ENCODE measurements at places on chromosomes 13 and 19.

DNA sequence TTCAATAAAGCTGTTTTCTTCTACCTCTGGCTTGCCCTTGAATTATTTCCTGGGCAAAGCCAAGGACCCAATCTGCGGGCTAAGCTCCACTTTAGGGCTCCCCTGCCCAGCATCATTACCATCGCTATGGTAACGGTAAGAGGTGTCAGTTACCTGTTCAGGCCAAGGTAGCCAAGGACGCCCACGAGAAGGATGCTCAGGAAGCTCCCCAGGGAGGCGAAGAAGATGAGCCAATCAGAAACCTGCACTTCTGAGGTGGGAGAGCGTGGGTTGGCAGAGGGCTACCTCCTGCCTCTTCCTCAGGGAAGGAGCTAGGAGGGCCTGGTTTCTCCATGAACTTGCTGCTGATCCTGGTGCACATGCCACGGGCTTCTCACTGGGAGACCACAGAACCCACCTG lies 24.7 kb downstream of the IL12RB1 start:
- no peak for DNase-seq

DNA sequence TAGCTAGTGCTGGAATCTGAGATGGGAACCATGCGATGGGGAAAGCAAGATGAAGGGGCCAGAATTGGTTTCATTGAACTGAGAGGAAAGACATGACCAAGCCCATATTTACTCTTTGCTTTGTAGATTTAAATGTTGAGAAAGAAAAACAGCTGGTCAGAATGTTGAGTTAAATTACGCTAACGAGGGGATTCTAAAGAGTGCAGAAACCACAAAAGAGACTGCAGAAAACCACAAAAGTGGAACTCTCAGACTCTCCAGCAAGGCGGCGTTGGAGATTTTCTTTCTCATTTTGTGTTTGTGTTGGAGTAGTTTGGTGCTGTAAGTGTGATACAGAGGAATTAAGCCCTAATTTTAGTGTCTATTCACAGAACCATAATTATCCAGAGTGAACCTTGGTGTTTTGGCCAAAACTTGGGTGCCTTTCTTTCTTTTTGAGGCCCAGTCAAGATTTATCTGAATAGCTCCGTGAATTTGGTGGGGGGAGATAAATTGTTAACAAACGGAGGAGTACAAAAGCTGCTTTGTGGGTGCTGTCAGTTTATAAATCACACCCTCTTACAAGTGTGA lies 26.3 kb downstream of the SAE1 start:
- no peak for DNase-seq

GRCh38 chr13:59879281-59879680 lies 284.4 kb downstream of the DIAPH3 start:
- DNase-seq, result no peak

- no peak for DNase-seq
Measured at GRCh38 chr13:51420681-51421490, 31.9 kb downstream of the INTS6 start.

GRCh38 chr19:6828306-6828697 lies 55.8 kb downstream of the VAV1 start:
- DNase-seq, result no peak

DNA sequence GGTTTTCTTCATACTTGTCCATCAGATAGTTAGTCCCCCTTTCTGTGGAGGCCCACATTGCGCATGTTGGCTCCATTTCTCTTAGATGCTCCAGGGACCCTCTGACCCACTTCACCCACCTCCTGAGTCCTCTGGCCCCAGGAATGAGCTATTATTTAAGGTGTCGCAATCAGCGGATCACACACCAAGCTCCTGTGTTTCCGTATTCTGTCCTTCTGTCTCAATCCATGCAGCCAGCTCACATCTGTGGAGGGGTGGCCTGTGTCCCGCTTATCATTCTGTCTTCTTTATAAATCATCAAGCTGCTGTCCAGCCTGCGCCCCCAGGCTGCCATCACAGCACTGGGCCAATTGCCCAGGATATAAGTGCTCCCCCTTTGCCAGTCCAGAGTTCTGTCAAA lies 4.7 kb downstream of the ZNF230 start:
- DNase-seq, result no peak

- no peak for DNase-seq
Measured at GRCh38 chr13:33911521-33911920, 93.6 kb downstream of the RFC3 start.

DNA sequence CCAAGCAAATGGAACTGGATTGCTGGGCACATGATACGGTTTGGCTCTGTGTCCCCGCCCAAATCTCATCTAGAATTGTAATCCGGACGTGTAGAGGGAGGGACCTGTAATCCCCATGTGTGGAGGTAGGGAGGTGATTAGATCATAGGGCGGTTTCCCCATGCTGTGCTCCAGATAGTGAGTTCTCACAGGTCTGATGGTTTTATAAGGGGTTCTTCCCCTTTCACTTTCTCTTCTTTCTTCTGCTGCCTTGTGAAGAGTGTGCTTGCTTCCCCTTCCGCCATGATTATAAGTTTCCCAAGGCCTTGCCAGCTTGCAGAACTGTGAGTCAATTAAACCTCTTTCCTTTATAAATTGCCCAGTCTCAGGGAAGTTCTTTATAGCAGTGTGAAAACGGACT lies 32.6 kb upstream of the MTIF3 start:
- no peak for DNase-seq

DNA sequence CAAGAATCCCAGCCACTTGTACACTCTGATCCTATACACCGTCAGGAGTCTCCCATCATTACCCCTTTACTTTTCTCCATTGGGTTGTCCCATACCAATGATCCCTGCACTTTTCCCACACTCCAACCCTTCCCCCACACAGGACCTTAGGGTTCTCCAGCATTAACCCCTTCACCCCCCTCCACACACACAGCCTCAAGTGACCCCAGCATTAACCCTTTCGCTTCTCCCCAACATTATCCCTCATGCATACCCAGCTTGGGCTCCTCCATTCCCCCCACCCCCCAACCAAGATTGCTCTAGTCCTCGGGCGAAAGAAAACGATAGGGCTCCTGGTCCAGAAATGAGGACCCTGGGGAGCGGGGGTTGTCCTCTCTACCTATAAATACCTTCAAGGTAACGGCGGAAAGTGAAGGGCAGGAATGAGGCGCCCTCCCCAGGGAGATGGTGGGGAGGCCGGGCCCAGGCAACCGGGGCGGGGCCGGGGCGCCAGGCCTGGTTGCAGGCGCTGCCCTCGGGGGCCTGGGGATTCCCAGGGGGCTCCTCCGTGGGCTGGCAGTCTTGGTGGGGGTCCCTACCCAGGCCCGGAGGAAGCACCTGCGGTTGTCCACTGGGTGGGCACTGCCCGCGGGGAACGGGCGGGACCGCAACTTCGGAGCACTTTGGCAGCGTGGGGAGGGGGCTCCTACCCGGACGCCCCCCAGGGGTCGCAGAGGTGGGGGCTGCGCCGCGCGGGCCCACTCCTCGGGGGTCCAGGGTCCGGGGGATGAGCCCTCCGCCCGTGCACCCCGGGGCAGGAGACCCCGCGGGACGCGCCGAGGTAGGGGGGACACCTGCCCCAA lies 757 bp downstream of the WIZ start:
- no peak for DNase-seq

- DNase-seq, result no peak
Measured at GRCh38 chr19:55550321-55550650, 4.9 kb upstream of the SBK3 start.

GRCh38 chr19:24062190-24062589 lies 24.8 kb upstream of the ZNF254 start:
- DNase-seq, result no peak

GRCh38 chr19:18473706-18474087 lies 35.8 kb upstream of the ISYNA1 start:
- no peak for DNase-seq

GRCh38 chr19:40231544-40232424 lies 5.3 kb upstream of the CCNP start:
- no peak for DNase-seq

DNA sequence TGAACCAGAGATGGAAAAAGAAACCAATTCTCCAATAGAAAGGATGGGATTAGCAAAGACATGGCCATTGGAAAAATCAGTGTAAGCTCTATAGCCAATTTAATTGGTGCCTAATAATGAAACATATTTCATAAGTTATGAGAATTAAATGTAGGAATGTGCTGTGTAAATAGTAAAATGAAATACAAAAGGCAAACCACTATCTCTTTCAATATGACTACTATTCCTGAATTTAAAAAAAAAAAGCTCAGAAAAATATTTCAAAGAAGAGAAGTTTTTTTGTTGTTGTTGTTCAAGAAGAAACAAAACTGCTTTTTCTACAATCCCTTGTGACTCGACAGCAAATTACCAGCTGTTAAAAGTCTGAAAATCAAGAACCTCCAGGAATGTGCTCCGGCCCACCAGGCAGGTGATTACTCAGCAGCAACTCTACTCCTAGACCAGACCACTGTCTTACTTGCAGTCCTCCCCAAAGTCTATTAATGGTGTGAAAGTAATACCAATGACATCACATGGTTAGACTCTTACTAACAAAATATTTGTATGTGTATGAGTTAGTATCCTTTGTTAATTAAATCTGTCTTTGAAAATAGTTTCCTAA lies 362.4 kb downstream of the KCTD12 start:
- DNase-seq, result no peak

DNA sequence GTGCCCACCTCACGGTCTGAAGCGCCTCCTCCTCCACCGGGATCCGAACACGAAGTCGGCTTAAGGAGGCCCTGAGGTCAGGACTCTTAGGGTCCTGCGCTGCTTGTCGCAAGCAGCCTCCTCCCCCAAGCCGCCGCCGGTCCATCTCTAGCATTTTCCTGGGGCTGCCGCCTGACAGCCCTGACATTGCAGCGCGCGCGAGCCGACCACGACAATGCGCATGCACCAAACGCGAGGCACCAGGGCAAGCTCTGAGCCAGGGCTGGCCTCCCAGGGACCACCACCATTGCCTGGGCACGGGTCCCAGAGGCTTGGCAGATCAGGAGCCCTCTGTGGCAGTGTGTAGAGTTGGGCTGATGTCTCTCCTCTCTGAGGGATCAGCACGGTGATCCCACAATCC lies 63.8 kb upstream of the ZNF420 start:
- no peak for DNase-seq

DNA sequence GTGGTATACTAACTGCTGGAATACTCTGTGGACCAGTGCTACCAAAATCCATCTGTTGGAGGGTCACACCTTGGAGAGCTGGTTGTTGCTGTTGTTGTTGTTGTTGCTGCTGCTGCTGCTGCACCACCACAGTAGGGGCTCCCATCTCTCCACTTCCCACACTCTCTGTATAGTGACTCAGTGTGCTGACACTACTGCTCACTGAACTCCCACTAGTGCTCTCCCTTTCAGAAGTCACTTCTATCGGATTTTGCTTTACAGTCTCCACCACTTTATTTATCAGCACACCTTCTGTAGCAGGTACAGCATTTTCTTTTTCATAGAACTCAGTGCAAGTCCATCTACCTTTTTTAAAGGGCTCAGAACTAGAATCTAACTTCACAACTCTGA lies 1.7 kb downstream of the TSC22D1 start:
- DNase-seq, result no peak

DNA sequence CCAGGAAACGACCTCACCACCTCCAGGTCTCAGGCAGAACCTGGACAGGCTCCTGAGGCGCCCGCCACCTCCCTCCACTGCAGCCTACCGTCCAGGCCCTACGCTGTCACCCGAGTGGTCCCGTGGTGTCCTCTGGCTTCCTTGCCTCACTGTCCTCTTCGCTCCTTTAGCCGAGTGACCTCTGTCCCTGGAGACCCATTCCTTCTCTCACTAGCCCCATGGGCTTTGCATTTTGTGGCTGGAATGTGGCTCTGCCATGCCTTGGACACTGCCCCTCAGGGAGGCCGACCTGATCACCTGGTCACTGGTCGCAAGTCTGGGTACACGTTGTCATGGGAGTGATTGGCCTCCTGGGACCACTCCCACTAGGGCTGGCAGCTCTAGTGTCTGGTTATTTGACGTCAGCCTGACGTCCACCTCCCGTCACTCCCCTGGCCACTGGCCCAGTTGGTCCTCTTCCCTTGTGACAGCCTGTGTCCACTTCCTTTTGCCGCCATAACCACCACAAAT lies 17.9 kb downstream of the SLC25A42 start:
- DNase-seq, result no peak

DNA sequence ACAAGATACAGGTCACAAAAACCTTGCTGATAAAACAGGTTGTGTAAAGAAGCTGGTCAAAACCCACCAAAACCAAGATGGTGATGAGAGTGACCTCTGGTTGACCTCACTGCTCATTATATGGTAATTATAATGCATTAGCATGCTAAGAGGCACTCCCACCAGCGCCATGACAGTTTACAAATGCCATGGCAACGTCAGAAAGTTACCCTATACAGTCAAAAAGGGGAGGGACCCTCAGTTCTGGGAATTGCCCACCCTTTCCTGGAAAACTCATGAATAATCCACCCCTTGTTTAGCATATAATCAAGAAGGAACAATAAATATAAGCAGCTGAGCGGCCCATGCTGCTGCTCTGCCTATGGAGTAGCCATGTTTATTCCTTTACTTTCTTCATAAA lies 434.1 kb downstream of the ZNF536 start:
- DNase-seq, result no peak

- no peak for DNase-seq
Measured at GRCh38 chr19:51140441-51140840, 1.7 kb upstream of the SIGLEC7 start.

DNA sequence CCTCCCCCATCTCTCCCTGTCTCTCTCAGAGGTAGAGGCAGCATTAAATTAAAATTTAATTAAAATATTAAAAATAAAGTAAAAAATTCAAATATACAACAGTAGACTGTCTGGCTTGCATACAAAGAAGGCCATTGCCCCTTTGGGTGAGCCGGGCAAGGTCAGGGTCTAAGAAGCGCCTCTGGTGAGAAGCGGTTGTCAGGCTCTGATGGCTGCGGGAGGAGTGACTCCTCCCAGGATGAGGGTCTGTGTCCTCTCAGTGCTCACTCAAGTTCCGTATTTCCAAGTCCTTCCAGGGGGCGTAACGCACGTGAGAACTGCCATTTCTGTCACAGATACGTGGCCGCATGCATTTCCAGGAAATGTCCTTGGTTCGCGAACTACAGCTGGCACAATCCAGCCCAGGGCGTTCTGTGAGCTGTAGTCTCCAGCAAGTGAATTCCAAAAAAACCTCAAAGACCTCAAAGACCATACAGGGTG lies 737 bp upstream of the ZNF181 start:
- no peak for DNase-seq

DNA sequence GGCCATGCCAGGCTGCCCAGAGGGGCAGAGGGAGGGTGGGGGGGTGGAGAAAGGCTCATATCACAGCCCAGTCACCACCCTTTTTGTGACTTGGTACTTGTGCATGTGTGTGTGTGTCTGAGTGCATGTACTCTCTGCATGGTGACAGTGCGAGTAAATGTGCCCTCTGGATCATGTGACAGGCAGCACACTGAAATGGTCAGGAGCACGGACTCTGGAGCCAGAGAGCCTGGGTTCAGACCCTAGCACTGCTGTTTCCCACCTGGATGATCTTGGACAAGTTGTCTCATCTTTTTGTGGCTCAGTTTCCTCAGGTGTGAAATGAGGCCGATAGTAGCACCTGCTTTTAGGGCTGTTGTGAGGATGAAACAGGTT lies 2.0 kb downstream of the CIC start:
- DNase-seq, result no peak

GRCh38 chr13:111126509-111126908 lies 11.4 kb downstream of the ARHGEF7 start:
- no peak for DNase-seq

GRCh38 chr13:36912369-36912768 lies 7.7 kb downstream of the SMAD9 start:
- no peak for DNase-seq
